ENCODE measurements at places on chromosomes 12 and 14.

- no peaks in the 10 kb centered on the region for H3K36me3 ChIP-seq
- no peak for DNase-seq
- H3K27ac ChIP-seq: no peak overlapping the region
- H3K4me1 ChIP-seq: no peaks in the 10 kb centered on the region
These were observed 176.4 kb upstream of the TMTC1 start for GRCh38 chr12:29960122-29960521.

DNA sequence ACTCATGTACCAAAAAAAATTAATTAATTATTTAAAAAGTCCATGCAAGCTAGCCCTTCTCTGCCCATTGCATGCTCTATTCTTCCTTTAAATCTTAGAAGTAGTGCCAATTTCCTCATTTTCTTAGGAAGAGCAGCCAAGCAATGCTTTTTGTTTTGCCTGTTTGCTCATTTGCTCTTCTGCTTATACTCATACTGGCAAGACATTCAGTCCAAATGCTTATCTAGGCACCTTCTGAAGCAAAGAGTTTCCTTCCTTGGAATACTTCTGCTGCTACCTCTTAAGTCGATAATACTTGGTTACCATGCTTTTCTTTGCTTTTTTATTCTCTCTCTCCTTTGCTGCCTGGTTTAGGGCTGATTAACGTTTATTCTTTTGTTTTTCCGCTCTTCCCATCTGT, 1318.3 kb downstream of the AACS start:
- no peaks in the 10 kb centered on the region for H3K36me3 ChIP-seq
- no peak for DNase-seq
- H3K4me3 ChIP-seq: no peak overlapping the region
- no peaks in the 10 kb centered on the region for H3K27me3 ChIP-seq
- H3K4me1 ChIP-seq: no peaks in the 10 kb centered on the region

GRCh38 chr12:116918464-116918863, 7.7 kb downstream of the FBXW8 start:
- H3K27me3 ChIP-seq: no peaks in the 10 kb centered on the region
- no peak for DNase-seq

DNA sequence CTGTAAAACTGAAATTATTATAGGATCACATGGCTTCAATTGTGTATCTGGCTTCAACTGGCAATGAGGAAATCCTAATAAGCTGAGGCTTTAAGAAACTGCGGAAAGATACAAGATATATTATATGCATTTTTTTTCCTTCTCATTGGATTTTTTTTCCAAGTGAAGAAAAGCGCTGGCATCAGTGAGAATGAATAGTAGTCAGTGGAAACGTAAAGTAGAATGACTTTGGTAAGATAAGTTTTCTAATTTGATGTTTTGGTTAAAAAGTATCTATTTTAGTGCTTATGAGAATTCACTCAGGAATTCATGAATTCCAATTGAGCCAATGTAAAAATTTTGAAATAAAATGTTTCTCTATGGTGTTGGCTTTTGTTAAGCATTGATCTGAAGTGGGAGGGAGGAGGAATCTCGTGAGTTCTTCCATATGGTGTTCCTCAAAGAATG, 173.5 kb upstream of the FRMD6 start:
- no peak overlapping the region for H3K27ac ChIP-seq
- no peaks in the 10 kb centered on the region for H3K27me3 ChIP-seq
- H3K36me3 ChIP-seq: no peaks in the 10 kb centered on the region
- no peak for DNase-seq

DNA sequence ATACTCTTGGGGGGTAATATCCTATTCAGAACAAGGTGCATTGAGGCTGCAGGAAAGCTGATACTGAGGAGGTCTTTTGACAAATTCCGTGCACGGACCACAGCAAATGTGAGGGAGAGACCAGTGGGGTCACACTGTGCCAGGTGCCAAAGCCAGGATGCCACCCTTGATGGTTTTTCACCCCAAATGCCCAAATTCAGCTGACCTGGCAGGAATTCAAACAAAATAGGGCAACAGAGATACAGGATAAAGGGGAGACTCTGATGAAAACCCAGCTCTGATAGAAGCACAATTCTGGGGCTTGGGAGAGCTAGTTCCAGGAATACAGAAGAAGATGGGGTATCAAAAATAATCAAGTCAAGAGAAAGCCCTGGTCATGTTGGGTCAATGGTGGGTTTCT, 55.3 kb downstream of the SLC8A3 start:
- H3K27ac ChIP-seq: no peak overlapping the region
- H3K4me1 ChIP-seq: no peaks in the 10 kb centered on the region
- H3K36me3 ChIP-seq: no peaks in the 10 kb centered on the region

DNA sequence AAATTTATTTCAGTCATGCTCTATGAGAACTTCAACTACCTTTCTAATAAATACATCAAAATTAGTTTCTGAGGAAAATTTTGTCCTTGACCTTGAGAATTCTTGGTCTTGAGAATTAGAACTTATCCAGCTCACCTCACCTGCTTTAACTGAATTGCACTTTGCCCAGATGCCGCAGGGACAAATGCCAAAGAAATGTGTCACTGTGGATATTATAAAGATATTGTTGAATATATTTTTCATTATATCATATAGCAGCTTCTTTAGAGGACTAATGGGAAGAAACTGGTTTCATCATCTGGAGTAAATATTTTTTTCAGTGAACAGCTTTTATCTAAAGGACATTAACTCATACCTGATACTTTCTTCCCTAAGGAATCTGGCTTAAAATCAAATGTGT, 54.1 kb downstream of the LRP6 start:
- H3K27ac ChIP-seq: no peak overlapping the region
- no peaks in the 10 kb centered on the region for H3K27me3 ChIP-seq
- H3K4me3 ChIP-seq: no peak overlapping the region
- peaks cover 7% of the 10 kb centered on the region for H3K4me1 ChIP-seq
- H3K36me3 ChIP-seq: peaks cover 2% of the 10 kb centered on the region

DNA sequence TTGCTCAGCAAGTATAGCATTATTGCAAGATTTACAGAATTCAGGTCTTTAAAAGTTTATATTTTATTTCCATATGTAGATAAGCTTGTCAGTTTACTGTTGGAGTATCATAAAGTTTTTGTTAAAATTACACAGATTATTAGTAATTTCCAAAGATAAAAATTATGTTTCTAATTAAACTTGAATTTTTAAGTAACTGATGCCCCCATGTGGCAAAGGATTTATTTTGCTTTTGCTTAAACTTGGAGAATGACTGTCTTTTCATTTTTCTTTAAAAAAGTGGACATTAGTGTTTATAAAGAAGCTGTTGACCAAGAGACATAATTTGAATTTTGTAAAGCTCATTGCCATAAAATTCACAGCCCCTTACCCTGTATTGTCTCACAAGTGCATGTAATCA, 45.8 kb downstream of the ETNK1 start:
- no peaks in the 10 kb centered on the region for H3K27me3 ChIP-seq
- H3K36me3 ChIP-seq: peaks cover 43% of the 10 kb centered on the region
- H3K4me1 ChIP-seq: 0 out of 2 replicates have a peak, but pooled peaks cover 5% of the 10 kb centered on the region
- DNase-seq: no peak

DNA sequence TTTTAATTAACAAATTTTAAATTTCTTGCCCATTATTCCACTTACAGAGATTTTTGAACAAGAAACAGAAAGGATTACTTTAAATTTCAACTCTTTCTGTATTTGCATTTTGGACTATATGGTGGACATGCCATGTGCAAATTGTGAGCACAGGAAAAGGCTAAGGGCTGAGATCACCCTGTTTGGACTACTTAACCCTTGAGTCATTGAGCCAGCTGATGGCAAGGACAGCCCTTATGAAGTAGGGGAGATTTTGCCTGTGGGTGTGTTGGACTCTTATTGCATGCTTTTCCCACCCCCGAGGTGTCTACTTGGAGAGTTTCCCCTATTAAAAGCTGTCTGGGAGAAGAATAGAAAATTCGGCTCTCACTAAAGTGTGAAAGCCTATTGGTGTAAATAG, 17.2 kb downstream of the DERA start:
- peaks cover 39% of the 10 kb centered on the region for H3K4me1 ChIP-seq
- H3K36me3 ChIP-seq: no peaks in the 10 kb centered on the region
- peak overlapping the region; percentile 41 for H3K27ac ChIP-seq
- no peak for DNase-seq
- H3K27me3 ChIP-seq: no peaks in the 10 kb centered on the region

GRCh38 chr14:38201137-38201828, 6.4 kb upstream of the SSTR1 start:
- H3K36me3 ChIP-seq: no peaks in the 10 kb centered on the region
- no peak for DNase-seq
- no peaks in the 10 kb centered on the region for H3K27me3 ChIP-seq

GRCh38 chr12:27620121-27620520, 76.1 kb upstream of the REP15 start:
- no peaks in the 10 kb centered on the region for H3K27me3 ChIP-seq
- H3K36me3 ChIP-seq: peaks cover 5% of the 10 kb centered on the region
- DNase-seq: no peak
- no peak overlapping the region for H3K4me3 ChIP-seq
- H3K27ac ChIP-seq: peak overlapping the region; percentile 8
- H3K4me1 ChIP-seq: peaks cover 76% of the 10 kb centered on the region

DNA sequence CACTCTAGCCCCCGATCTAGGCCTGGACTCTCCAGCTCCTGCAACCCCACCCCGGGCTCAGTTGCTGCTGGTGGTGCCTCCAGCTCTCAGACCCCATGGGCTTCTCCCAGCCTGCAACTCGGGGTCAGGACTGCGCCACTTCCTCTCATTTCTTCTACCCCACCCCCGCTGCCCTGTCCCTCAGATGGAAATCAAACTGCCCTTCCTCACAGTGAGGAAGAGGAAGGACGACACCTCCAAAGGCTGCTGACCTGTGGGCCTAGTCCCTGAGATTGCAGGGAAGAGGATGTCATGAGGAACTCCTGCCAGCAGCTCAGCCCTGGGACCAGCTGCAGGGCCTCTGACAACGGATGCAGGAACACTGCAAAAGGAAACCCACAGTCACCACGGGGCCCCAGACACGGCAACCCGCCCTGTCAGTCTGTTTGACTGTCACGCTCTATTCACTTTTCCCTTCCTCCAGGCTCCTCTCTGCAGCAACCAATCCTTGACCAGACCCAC, 29.3 kb upstream of the PNMA1 start:
- H3K4me1 ChIP-seq: peaks cover 80% of the 10 kb centered on the region
- H3K27me3 ChIP-seq: no peaks in the 10 kb centered on the region
- H3K27ac ChIP-seq: no peak overlapping the region
- DNase-seq: no peak
- no peak overlapping the region for H3K4me3 ChIP-seq
- no peaks in the 10 kb centered on the region for H3K36me3 ChIP-seq

GRCh38 chr12:120663741-120664140, 23.2 kb upstream of the MLEC start:
- H3K27me3 ChIP-seq: no peaks in the 10 kb centered on the region
- DNase-seq: no peak
- no peaks in the 10 kb centered on the region for H3K36me3 ChIP-seq
- H3K4me1 ChIP-seq: no peaks in the 10 kb centered on the region
- H3K27ac ChIP-seq: no peak overlapping the region

GRCh38 chr12:51432921-51433320, 8.3 kb downstream of the SLC4A8 start:
- DNase-seq: no peak
- H3K4me1 ChIP-seq: no peaks in the 10 kb centered on the region
- no peaks in the 10 kb centered on the region for H3K36me3 ChIP-seq
- no peaks in the 10 kb centered on the region for H3K27me3 ChIP-seq

- H3K36me3 ChIP-seq: no peaks in the 10 kb centered on the region
- H3K4me3 ChIP-seq: peak overlapping the region; percentile 60
- no peak overlapping the region for H3K27ac ChIP-seq
- DNase-seq: peak; percentile 44
These were observed 153.2 kb upstream of the DDHD1 start for GRCh38 chr14:53306267-53306721.

- H3K27ac ChIP-seq: no peak overlapping the region
- H3K4me3 ChIP-seq: no peak overlapping the region
- no peaks in the 10 kb centered on the region for H3K4me1 ChIP-seq
- no peaks in the 10 kb centered on the region for H3K36me3 ChIP-seq
These were observed 203.5 kb upstream of the GZMB start for GRCh38 chr14:24837280-24838046.

- DNase-seq: no peak
- H3K27me3 ChIP-seq: no peaks in the 10 kb centered on the region
- peaks cover 27% of the 10 kb centered on the region for H3K4me1 ChIP-seq
- no peaks in the 10 kb centered on the region for H3K36me3 ChIP-seq
- no peak overlapping the region for H3K4me3 ChIP-seq
These were observed 236.1 kb upstream of the NPAS3 start for GRCh38 chr14:32702562-32702961.

GRCh38 chr14:83874662-83875061, 1655.3 kb upstream of the FLRT2 start:
- H3K4me1 ChIP-seq: no peaks in the 10 kb centered on the region
- H3K36me3 ChIP-seq: no peaks in the 10 kb centered on the region
- no peak overlapping the region for H3K27ac ChIP-seq
- no peaks in the 10 kb centered on the region for H3K27me3 ChIP-seq

All from SK-N-SH (cell line).